ENCODE measurements at places on chromosomes 11 and 22.
A peak's percentile ranks its signal among the peaks of the same experiment; 100 is the strongest.

DNA sequence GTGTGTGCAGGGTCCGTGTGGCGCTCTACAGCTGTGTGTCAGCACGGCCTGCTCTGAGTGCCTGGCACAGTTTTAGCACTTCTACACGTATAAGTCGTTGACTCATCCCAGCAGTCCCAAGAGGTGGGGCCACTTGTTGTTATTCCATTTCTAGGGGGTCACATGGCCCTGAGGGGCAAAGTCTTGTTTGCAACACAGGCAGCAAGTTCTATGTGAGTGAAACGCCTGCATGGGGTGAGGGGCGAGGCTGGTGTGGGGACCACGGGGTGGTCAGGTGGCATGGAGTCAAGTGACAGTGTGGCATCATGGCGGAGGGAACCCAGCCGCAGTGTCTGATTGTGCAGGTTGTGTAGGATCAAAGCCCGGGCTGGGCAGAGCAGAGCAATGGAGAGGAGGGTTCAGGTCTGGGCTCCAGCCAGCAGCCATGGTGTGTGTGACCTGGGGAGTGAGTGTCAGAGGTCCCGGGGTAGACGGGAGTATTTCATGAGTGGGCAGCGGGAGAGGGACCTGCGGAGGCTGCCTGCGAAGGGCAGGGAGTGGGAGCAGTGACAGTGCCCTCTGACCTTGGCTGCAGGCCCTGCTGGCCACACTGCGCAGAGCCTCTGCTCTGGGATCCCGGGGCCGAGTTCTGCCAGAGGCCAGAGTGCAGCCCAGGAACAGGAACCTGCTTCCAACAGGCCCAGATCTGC, 27.9 kb downstream of the SHANK3 start:
- no peak for DNase-seq

GRCh38 chr11:104432981-104433380, 269.0 kb upstream of the PDGFD start:
- no peak for DNase-seq

DNA sequence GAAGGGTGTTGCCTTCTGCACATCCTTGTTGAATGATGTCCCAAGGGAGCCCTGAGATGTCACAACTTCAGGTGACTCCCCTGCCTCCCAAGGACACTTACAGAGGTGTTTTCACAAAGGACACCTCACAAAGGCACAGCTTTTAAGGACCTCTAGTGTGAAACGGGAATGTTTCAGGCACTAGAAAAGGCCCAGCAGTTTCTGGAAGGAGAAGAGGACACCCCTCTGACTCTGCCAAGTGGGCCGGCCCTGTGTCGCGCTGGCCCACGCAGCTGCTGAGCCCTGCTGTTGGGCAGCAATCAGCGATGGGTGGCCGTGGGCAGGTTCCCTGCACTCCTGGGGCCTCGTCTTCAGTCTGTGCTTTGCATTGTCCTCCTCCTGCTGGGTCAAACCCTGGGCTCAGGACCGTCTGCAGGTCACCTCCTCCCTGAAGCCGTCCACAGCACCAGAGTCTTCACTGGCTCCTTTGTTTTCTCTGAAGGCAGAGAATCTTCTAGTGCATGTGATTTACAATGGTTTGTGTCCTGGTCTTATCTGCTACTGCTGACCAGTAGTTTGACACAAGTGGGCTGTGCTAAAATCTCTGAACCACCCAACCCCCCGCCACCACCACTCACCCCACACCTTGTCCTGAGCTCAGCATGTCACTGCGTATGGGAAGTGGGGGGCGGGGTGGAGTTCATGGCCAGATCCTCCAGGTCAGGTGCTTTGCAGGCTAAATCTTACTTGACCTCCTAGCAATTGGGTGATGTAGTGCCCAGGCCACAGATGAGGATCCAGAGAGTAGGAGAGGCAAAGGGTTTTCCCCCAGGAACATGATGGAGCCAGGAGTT, 3.2 kb downstream of the LINC01488 start:
- no peak for DNase-seq

DNA sequence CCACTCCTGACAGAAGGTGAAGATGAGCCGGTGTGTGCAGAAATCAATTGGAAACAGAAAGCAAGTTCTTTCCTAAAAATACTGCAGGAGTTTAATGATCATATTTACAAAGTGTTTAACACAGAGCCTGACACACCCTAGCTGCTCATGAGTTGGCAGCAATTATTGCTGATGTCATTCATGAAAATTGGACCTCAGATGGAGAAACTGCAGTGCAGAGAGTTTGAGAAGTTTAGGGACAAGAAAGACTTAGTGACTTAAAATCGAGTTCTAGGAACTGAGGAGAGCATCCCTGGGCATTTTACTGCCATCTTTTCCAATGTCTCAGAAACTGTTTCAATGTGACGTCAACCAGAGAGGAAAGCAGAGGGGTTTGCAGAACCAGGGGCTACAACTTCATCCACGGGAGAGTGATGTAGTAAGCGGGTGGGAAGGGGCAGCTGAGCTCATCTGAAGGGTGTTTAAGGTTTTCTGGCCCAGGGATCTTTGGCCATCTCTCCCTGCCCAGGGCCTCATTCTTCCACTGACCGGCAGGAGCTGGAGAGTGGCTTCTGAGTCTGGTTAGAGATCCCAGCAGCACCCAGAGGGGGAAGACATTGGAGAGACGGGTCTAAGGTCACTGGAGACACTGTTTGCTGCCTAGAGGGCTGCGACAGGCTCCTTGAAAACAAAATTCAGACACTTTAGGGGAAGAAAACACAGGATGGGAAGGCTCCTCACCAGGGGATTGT, 21.1 kb upstream of the IGLL5 start:
- no peak for DNase-seq

- no peak for DNase-seq
These were observed 698.6 kb upstream of the ARHGAP42 start for GRCh38 chr11:99988471-99988837.

- no peak for DNase-seq
These were observed 12.0 kb downstream of the GUCY1A2 start for GRCh38 chr11:107006076-107006833.

- peak; percentile 1 for DNase-seq
These were observed 154.4 kb upstream of the FAT3 start for GRCh38 chr11:92070026-92070889.

GRCh38 chr11:45182902-45183301, 36.5 kb downstream of the PRDM11 start:
- no peak for DNase-seq

- DNase-seq = no peak
These were observed 39.9 kb downstream of the BMAL1 start for GRCh38 chr11:13317293-13318080.

DNA sequence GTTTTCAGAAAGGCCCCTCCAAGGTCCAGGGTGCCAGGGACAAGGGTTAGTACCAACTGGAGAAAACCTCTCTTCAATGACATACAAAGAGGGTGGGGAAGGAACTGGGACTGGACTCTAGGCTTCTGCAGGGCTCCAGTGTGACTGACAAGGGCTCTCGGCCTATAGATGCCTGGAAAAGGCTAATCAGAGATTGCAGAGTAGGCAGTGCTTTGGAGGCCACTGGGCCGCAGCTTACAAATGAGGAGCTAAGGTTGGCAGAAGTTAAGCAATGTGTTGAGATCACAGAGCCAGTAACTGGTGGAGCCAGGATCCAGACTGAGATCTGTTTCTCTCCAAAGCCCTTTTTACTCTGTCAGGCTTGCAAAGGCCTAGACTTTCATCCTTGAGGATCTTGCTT, 7.4 kb upstream of the DGKZ start:
- DNase-seq = no peak

- DNase-seq = no peak
These were observed 9.9 kb downstream of the OVCH2 start for GRCh38 chr11:7696424-7696823.

DNA sequence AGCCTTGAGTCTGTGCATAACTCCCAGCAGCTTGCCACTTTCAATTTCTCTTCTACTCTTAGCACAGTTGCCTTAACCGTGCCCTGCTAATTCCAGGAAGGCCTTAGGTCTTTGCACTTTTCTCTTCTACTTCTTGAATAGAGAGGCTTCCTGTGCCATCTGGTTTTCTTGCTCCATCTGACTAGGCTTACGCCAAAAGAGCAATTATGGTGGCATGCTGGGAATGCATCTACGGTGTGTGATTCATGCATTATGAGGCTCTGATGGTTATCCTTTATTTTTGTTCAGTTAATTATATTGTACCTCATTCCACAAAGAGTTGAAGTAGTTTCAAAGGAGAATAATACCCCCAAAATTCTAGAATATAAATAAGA, 29.4 kb downstream of the SIK2 start:
- peak; percentile 68 for DNase-seq

DNA sequence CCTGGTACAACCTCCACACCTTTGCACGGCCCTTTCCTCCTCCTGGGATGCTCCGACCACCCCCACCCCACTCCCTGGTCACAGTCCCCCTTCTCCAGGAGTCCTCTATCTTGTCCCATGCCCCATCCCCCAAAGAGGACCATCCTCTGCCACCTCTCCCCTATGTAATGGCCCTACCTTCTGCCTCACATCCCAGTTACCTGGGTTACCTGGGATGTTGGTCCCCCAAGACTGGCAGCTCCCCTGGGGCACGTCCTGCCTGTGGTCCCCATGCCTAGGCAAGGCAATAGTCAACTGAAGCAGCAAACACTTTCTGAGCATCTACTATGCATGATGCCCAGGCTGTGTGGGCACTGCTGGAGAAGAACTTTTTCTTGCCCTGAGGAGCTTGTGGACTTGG, 8.7 kb downstream of the ACTN3 start:
- no peak for DNase-seq

GRCh38 chr11:118610225-118610772, 2.9 kb downstream of the PHLDB1 start:
- DNase-seq = no peak

- DNase-seq = no peak
These were observed 27.6 kb upstream of the SLC35C1 start for GRCh38 chr11:45777127-45777969.

DNA sequence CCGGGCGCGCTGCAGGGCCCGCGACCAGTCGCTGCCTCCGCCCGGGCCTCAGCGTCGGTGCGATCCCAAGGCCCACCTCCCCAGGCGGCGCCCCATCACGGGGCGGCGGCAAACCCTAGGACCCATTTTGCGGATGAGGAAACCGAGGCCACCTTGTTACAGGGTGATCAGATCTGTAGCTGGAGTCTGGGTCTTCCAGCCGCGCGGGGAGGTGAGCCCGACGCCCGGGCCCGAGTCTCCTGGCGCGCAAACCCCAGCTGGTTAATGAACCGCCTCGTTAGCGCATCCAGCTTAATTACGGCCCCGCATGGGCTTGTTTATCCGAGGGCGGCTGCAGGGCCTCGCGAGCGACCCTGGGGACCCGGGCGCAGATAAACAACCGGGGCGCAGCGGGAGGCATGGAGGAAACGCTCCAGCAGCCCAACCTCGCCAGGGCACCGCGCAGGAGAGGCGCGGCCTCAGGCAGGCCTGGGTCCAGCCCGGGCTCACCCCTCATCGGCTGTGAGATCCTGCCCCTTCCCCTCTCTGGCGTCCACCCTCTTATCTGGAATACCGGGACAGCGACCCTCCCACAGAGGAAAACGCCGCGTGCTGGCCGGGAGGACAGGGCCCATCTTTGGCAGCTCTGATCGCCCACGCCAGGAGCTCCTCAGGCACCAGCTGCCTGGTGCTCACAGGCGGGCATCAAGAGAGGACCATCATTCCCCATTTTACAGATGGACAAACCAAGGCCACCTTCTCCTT, 14.7 kb downstream of the OTUB1 start:
- no peak for DNase-seq

DNA sequence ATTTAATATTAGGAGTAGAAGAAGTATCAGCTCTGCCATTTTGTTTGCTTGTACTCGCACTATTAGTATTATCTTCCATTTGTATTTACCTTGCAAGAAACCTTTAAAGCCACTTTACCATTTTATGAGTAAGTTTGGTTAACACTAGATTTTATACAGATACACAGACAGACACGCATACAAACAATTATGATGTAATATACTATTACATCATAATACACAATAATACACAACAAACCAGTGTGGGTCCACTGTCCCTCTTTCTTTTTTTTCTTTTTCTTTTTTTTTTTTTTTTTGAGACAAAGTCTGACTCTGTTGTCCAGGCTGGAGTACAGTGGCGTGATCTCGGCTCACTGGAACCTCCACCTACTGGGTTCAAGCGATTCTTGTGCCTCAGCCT, 170.3 kb upstream of the NARS2 start:
- no peak for DNase-seq

- DNase-seq = no peak
These were observed 33.9 kb upstream of the TEAD1 start for GRCh38 chr11:12640355-12640754.

DNA sequence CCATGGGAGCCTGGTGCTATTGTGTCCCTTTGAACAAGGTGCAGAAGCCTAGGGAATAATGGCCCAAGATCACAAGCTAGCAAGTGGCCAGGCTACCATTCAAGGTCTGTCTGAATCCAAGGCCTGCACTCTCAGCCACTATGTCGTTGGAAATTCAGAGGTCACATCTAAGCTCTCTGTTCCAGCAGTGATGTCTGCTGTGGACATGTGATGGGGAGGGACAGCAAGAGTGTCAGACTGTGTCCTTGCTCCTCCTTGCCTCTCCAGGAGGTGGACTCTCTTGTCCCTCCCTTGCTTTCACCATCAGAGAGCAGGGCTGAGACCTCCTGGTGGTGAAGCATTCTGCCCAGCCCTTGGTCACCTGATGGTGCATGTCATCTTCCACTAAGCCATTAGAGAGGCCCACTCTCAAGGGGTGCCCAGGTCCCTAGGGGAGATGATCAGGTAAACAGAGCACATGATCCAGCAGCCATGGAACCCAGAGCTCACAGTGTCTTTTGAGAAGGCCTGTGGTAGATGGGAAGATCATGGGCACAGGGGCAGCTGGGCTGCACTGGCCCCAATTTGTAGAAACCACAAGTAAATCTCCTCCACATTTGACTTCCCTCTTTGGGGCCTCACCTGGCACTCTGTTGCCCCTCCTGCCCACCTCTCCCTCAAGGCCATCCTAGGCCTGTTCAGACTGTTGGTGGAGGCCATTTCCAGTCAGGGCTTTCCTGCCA, 37.1 kb upstream of the SUSD2 start:
- no peak for DNase-seq

GRCh38 chr22:28935713-28936112, 52.3 kb downstream of the ZNRF3 start:
- DNase-seq = no peak

GRCh38 chr11:1923201-1923956, 3.9 kb downstream of the TNNT3 start:
- DNase-seq = no peak

DNA sequence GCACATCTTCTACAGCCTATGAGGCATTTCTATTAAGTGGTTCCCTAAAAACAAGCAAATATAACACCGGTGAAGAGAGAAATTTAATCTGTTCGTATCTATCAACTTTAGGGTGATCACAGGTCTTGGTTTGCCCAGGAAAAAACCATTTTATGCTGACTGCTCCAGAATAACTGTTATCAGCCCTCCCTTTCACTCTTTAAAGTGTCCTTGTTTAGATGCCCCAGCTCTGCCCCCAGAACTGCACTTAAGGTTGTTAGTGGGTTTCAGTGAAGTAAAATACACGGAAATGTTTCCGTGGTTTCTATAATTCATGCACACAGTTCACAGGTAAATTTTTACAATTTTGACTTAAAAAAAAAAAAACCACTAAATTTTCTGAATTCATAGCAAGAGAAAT, 70.0 kb downstream of the NARS2 start:
- no peak for DNase-seq

- no peak for DNase-seq
These were observed 97.1 kb downstream of the TSPAN18 start for GRCh38 chr11:44823868-44824267.

GRCh38 chr11:15276621-15277020, 161.9 kb downstream of the INSC start:
- DNase-seq = no peak

GRCh38 chr11:35413598-35413997, 5.8 kb downstream of the SLC1A2 start:
- no peak for DNase-seq
